ENCODE measurements at places on chromosomes 4 and X. TPM values are rescaled to one million over a fixed set of nuclear protein-coding genes. Genes with fewer than 3 reads are reported as not detected.

DNA sequence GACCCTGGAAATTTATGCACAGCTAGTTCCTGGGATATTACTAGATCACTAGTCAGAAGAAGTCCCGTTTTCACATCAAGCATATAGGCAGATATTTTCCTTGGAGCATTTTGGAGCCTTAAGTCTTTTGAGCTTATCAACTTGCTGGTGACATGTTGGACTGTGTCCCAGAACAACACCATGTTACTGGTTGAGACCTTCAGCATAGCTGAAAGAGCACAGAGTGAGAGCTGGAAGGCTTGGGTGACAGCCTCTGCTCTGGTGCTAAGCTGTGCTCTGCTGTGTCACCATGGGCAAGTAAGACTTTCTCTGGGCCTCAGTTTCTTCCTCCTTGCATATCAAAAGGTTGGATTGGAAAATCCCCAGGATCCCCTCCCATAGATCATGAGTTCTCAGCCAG is 116.6 kb upstream of the FRMPD4 start:
- peak; percentile 12 for DNase-seq

DNA sequence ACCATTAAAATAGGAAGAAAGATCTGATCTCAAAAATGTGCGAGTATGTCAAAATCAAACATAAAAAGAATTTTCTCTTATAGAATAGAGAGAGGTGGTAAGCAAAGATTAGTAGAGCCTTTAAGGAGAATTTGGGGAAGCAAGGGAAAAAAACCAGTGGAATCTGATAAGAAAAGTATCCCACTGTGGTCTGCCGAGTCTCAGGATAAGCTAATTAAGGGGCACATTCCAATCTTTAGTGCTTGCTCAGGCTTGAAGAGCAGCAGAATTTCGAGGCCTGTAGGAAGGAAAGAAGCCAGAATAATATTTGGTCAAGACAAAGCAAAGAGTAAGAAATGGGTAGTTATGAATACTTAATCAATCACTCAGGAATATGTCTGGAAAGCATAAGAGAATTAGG is 13.0 kb downstream of the STATH start:
- no peak for DNase-seq

DNA sequence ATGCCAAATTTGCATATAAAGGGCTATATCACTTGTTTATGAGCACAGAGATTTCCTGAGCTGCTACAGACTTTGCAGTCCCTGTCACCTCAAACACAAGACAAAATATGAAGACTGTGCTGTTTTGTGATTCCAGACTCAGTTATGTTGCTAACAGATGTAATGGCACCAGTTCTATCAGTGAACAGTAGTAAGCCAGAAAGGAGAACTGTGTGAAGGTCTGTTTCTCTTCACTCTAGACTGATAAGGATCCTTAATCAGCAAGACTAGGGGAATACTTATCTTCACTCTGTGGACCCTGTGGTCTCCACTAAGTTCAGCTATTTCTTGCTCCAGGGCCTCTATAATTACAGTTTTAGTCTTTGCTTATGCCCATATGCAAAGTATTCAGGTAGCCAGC is 82.7 kb downstream of the ANXA5 start:
- no peak for DNase-seq

DNA sequence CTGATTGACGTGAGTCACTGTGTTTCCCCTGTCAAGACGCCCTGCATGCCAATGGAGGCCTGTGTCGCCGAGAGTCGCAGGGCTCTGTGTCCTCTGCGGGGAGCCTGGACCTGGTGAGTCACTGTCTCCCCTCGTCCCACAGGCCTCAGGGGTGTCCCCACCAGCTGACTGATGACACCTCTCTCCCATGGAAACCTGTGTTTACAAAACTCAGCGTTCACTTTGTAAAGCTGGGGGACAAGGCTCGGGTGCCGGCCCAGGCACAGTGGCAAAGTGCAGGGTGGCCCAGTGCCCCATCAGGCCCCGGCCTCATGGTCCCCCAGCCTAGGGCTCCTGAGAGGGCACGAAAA is 21.2 kb upstream of the HGFAC start:
- no peak for DNase-seq

DNA sequence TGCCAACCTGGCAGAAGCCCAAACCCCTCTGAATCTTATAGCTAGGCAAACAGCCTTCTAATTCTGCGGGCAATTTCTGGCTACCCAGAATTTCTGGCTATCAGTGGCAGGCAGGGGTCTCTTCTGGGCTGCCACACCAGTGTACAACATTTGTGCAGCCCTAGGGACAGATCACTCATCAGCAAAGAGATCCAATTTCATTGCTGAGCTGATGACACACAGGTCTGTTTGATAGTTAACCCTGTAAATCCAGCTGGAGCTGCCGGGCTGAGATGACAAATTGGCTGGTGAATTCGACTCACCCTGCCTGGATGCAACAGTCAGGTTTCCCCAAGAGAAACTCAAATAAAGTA is 2.4 kb downstream of the MID1 start:
- DNase-seq = no peak

DNA sequence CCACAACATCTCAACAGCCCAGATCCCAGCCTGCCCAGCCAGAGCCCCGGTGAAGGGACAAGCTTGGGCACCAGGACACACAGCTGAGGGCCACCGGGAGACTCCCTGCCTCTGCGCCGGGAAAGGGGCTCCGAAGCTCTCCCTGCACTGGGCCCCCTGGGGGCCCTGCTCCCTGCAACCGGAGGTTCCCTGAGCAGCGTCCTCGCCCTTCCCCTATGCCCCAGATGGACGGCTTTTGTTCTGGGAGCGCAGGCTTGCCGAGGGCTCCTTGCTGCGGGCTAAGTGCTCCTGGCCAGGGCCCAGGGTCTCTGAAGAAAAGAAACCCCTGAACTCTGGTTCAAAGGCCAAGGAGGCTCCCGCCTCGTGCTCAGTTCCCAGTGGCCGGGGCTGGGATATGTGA is 899 bp upstream of the ZFP92 start:
- DNase-seq = no peak

DNA sequence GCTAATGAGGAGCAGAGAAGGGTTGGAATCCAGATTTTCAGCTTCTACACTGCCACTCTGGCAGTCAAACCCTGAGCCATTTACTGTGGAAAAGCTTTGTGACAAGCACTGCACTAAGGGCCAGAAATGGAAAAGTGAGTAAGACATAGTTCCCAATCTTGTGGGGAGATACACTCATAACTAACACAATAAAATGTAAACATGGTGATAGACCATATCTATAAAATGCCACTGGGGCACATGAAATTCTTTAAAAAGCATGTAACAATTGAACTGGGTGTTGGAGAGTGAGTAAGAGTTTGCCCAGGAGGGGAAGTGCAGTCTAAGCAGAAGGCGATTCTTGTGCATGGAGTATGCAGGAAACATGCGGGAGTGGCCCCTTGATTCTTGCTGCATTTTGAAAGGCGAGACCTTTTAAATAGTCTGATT is 32.0 kb upstream of the ANXA5 start:
- peak; percentile 79 for DNase-seq

DNA sequence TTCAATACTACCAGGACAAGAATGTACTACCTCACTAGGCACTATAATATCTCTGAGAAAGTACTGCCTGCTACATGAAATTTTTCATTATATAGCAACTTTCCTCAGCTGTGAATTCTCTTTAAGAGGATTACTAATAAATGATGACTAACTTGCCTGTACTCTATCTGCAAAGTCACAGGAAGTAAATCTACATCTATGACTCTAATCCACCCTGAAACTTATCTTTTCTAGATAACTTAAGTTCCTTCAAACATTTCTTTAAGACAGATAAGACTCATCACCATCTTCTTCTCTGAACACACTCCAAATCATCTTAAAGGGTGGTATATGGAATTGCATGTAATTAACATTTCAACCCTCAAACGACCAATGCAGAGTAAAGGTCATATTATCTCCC is 28.8 kb downstream of the RPS6KA3 start:
- DNase-seq = no peak

- no peak for DNase-seq
These were observed 23.6 kb downstream of the MGST2 start for GRCh38 chr4:139689093-139689722.

GRCh38 chr4:107129076-107129475 is 93.0 kb upstream of the DKK2 start:
- no peak for DNase-seq

DNA sequence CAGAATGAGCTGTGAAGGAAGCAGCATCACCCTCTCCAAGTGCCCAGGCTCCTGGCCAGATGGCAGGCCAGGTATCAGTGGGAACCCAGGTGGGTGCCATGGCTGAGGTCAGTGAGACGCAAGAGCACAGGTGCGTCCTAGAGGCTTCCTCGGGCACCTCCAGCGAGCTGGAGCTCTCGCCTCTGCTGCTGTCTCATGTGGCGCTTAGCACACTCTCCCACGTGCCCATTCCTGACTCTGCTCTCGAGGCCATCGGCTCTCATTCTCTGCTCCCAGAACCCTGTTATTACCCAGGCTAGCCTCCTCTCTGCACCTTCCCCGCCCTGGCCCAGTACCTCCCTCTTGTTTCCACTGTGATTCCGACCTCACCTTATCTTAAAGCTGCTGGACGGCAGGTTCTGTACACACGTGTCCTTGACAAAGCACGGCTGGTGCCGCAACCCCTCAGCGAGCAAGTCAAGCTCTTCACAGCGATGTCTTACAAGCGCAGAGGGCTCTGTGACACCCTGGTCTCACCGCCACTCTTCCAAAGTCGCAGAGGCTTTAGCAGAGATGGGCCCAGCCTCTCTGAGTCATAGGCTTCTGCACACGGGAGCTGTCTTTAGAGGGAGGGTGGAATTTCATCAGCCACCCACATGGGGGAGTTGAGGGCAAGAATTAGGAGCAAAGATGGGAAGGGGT is 15.4 kb upstream of the MSANTD1 start:
- DNase-seq = peak; percentile 16

- DNase-seq = no peak
These were observed 162.7 kb downstream of the SHOX start for GRCh38 chrX:793216-793770.

DNA sequence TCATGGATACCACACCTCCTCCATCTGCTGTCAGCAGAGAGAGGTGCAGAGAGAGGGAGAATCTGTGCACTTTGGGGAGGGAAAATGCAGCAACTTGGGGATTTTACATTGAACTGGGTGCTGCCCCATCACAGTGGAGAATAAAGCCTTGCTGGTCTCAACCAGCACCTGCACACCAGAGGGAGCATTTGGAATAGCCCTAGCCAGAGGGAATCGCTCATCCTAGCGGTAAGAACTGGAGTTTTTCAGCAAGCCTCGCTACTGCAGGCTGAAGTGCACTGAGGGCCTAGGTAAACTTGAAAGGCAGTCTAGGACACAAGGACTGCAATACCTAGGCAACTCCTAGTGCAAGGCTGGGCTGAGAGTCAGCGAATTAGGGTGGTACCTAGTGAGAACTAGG is 148.7 kb downstream of the KDR start:
- no peak for DNase-seq

BEX1 gene
- 44.5 TPM for polyA plus RNA-seq

ART3 gene
- not detected for polyA plus RNA-seq

ZNF141 gene
- polyA plus RNA-seq = 5.1 TPM

TRPC5OS gene
- polyA plus RNA-seq = 0.02 TPM

CRMP1 gene
- polyA plus RNA-seq = 0.02 TPM

MAGEA10 gene
- polyA plus RNA-seq = not detected

GC gene
- not detected for polyA plus RNA-seq
